ENCODE measurements at places on chromosomes 1 and 21.

DNA sequence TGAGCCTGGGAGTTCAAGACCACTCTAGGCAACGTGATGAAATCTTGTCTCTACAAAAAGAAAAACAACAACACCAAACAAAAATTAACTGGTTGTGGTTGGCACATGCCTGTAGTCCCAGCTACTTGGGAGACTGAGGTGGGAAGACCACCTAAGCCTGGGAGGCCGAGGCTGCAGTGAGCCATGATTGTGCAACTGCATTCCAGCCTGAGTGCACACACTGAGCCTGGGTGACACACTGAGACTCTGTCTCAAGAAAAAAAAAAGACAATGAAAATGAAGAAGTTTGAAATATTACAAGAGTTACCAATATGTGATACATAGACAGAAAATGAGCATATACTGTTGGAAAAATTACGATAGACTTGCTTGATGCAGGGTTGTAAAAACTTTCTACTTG, 31.9 kb downstream of the PDC start:
- DNase-seq = no peak

- DNase-seq = no peak
These were observed 53.6 kb upstream of the MAP10 start for GRCh38 chr1:232751393-232752140.

- no peak for DNase-seq
These were observed 183.2 kb upstream of the HMCN1 start for GRCh38 chr1:185551008-185551407.

DNA sequence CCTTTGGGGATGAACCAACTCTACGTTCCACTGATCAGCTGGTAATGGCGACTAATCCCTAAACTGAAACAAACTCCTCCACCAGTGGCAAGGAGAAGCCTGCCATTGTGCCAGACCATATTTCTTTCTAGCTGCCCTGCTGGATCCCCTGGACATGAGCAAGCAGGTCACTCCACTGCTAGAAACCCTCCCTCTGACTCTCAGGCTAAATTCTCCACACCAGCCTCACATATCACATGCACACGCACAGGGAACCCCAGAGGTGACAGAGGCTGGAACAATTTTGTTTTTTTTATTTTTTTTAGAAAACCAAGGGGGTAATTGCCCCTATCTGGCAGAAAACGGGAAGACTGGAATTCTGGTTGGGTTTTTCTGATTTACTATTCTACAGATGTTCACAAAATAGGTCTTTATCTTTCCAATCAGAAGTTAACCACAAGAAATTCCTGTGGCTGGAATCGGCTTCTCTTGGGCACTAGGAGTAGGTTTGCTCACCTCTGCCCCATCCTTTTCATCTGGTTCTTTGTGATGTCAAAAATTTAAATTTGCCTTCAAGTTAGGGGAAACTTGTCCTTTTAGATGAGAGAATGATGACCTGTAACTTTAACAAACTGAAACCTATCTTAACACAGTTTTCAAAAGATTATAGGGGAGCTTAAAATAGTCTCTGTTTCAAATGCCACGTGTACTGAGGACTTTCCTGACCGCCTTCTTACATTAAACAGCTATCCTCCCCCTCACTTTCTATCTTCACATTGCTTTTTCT, 258.1 kb downstream of the SDCCAG8 start:
- DNase-seq = no peak

- no peak for DNase-seq
These were observed 537.5 kb upstream of the CAMK1G start for GRCh38 chr1:209046058-209046417.

GRCh38 chr1:27297903-27298302, 24.1 kb upstream of the TMEM222 start:
- DNase-seq = no peak

DNA sequence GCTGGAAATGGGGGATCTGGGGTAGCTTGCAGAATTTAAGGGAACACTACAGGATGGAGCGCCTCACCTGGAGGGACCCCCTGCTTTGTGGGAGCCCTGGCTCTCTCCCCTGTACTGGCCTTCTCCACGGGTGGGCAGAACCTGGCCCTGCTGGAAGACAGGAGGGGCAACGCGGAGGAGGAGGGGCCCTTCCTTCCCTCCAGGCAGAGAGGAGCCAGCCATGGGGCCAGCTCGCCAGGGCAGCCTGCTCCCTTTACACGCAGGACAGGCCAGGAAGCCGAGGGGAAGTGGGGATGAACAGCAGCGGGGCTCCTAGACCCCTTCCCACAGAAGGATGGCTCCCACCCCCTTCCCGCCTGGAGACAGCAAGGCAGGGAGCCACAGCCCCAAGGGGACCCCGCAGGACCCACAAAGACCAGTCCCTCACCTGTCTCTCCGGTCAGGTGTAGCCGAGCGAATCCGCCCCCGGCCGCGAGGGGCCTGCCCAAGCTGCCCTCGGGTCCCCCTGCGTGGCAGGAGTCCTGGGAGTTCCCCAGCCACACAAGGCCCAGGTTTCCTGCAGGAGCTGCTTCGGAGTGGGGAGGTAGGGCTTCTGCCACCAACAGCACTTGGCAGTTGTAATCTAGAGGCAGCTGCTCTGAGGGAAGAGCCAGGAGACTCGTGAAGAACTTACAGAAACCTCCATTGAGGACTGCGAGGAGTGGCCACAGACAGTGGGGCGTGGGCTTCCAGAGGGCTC, 1.6 kb upstream of the SLC19A1 start:
- no peak for DNase-seq

DNA sequence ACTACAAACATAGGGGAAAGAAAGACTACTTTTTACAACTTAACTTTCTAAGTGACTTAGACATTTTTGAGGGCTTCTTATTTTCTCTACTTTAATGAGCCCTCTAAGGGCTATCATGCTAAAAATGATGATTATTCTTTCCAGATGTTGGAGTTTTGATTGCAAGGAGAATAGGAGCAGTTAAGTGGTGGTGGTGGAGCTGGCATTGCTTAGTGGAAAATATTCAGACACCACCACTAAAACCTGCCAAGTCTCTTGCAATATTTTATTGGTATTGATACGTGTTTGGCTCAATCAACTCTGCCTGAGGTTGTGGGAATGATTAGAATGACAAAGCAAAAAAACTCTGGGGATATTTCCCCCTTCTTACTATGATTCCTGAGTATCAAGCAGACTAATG, 82.6 kb upstream of the PTGFR start:
- DNase-seq = no peak

GRCh38 chr1:101260556-101261350, 23.9 kb downstream of the S1PR1 start:
- DNase-seq = no peak

GRCh38 chr21:46081862-46082712, 15.8 kb upstream of the COL6A2 start:
- DNase-seq = no peak

- no peak for DNase-seq
These were observed 10.1 kb downstream of the TMEM63A start for GRCh38 chr1:225872075-225872430.

DNA sequence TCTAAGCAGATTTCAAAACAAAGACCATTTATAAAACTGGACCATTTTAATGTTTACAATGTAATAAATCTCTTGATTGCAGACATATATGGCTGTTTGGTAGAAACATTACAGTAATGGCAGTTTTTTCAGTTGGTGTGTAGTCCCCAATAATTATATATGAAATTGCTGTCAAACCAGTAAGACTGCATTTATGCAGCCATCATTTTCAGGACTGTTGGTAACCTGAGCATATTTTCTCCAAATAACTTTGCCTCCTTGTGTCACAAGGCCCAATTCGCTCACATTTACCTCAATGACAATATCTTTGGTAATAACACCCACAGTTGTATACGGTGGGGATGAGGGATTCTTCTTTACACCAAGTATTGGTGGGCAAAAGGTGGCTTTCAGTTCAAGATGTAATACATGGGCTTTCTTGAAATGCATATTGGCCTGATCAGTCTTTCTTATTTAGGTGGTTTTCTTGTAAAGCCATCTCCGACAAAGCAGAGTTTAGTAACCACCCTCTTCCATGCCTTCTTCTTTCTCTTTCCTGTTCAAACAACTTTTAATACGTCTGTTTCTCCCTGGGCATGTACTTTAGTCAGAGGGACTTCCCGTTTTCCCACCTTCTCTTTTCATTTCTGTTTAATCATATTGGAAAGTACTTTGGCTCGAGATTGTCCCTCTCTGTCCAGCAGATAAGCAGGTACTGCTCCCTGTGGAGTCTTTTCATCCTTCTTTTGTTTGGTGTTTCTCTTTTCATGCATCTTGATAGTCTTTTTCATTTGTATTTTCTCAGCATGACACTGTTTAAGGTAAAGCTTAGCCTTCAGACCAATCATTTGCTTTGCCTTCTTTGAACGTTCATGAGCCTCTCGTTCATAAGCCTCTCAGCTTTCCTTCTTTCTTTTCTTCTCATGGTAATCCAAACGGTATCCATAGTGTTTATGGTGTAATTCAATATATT, 30.4 kb downstream of the ATP2B4 start:
- no peak for DNase-seq
